ENCODE measurements at places on chromosomes 3 and 15.

DNA sequence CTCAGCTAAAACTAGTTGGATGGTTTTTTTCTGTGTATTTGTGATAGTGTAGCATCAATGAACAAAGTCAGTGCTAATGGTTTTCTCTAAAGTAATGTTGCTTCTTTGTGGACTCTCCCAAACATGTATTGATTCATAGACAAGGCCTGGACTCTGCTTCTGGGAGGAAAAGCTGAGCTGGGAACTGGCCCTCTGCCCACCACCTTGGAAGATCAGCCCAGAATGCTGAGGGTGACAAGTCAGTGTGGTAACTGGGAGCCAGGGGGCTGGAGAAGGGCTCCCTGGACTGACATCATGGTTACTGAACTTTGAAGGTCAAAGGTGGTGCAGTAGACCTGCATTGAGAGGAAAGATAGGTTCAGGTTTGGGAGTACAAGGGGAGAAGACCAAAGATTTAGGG lies 3.0 kb downstream of the ARHGAP31 start:
- DNase-seq: no peak

GRCh38 chr3:44525060-44525459 lies 29.9 kb upstream of the ZKSCAN7 start:
- no peak for DNase-seq

- no peak for DNase-seq
Observed at GRCh38 chr3:36250191-36250590, 130.1 kb upstream of the STAC start.

DNA sequence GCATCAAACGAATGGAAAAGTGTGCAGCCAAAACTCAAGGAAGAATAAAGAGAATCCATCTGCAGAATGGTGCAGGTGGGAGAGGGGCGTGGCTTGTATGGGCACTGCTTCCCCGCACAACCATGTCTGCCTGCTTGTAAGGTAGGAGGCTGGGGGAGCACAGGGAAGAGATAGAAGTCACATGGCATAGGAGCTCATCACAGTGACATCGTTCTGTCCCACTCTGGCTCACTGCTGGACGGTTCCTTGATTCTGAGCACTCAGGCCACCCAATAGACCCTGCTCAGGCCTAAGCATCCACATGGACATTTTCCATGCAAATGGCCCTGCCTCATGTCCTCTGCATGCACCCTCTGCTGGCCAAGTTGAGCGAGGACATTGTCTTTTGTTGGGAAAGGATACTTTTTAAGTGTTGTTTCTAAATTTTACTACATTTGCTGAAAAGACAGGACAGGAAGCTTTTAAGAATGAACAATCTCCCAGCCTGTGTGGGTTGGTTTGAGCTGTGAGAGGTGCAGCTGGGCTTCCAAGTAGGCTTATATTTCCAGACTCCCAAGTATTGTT lies 3.1 kb downstream of the MYLK start:
- no peak for DNase-seq

GRCh38 chr15:28955993-28956421 lies 70.2 kb downstream of the APBA2 start:
- DNase-seq: no peak

DNA sequence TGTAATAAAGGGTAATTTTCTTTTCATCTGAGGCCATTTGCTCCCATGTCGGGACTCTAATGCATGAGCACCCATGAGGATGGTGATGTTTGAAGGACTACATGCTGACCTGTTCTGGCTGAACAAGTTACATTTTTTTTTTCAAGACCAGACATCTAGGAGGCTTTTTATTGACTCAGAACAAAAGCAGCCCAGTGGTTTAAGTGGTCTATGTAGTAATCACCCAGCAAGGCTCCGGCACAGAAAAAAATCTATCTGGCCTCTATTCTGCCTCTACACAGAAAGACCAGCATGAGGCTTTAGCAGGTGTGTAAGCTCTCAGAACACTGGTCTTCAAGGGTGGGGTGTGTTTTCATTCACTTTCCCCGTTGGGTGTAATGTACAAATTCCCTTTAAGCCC lies 95.1 kb upstream of the ZBED2 start:
- DNase-seq: no peak

- no peak for DNase-seq
Observed at GRCh38 chr3:9007213-9007612, 43.9 kb upstream of the RAD18 start.

- DNase-seq: peak; percentile 6
Observed at GRCh38 chr3:196050597-196050996, 31.3 kb downstream of the TFRC start.

GRCh38 chr3:18290157-18290556 lies 135.0 kb downstream of the SATB1 start:
- no peak for DNase-seq

DNA sequence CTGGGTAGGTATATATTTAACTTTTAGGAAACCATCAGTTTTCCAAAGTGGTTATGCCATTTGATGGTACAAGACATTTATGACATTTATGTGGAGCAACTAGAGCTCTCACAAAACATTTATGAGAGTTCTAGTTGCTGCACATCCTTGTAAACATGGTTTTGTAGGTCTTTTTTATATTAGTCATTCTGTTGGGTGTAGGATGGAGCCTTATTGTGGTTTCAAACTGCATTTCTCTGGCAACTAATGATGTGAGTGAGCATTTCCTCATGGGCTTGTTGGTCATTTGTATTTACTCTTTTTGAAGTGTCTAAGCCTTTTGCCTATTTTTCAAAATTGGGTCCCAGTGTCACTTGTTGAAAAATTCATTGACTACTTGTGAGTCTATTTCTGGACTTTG lies 45.7 kb upstream of the MGLL start:
- DNase-seq: no peak

DNA sequence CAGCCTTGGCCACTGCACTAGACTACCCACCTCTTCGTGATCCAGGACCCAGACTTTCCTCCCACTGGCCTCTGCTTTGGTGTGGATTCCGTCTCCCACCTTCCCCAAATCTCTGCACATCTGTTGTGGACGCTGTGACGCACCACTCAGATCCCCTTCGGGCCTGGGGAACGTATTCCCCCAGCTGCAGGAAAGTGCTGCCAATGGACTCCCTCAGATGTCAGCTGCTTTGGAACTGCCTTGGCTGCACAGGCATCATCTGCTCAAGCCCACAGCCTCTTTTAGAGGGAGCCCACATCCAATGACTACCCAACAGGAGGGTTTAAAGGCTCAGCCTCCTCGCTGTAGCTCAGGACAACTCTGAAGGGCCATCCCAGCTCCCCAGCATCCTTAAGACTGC lies 134.2 kb upstream of the RAD18 start:
- no peak for DNase-seq

DNA sequence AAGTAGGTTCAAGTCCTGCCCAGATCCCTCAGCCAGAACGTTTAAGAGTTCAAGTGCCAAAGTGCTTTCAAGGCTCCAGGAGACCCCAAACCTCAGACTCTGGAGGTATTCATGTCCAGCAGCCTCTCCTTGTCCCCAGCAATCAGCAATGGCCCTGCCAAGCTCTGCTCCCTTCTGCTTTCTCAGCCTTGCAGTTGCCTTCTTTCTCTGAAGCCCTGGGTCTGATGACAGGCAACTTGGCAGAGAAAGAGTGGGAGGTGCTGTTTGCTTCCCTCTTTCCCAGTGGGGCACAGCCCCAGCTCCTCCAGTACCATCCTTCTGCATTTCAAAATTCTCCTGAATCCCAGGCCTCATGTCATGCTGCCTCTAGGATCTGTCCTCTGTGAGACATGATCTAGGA lies 40.2 kb downstream of the ATP2B2 start:
- DNase-seq: no peak

GRCh38 chr3:102529452-102529851 lies 94.6 kb downstream of the ZPLD1 start:
- DNase-seq: no peak

DNA sequence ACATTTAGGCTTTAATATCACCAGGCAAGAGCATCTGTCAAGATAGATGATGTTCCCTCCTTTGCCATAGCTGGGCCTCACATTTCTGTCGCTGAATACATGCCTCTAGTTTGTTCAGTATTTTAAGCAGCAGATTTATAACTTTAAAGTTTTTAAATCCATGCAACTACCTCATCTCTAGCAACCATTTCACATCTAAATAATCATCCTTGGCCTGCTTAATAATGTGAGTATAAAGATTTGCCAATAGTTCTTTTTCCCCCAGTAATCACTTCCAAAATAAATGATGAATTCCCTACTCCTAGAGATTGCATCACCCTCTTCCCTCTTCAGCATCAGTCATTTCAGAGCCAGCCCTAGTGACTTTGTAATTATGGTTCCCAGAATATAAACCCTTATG lies 36.2 kb upstream of the FILIP1L start:
- DNase-seq: no peak

- DNase-seq: no peak
Observed at GRCh38 chr3:187327845-187328244, 36.3 kb upstream of the MASP1 start.

GRCh38 chr3:120688121-120688520 lies 6.1 kb upstream of the HGD start:
- DNase-seq: no peak

- no peak for DNase-seq
Observed at GRCh38 chr15:59179717-59180116, 26.9 kb upstream of the LDHAL6B start.

DNA sequence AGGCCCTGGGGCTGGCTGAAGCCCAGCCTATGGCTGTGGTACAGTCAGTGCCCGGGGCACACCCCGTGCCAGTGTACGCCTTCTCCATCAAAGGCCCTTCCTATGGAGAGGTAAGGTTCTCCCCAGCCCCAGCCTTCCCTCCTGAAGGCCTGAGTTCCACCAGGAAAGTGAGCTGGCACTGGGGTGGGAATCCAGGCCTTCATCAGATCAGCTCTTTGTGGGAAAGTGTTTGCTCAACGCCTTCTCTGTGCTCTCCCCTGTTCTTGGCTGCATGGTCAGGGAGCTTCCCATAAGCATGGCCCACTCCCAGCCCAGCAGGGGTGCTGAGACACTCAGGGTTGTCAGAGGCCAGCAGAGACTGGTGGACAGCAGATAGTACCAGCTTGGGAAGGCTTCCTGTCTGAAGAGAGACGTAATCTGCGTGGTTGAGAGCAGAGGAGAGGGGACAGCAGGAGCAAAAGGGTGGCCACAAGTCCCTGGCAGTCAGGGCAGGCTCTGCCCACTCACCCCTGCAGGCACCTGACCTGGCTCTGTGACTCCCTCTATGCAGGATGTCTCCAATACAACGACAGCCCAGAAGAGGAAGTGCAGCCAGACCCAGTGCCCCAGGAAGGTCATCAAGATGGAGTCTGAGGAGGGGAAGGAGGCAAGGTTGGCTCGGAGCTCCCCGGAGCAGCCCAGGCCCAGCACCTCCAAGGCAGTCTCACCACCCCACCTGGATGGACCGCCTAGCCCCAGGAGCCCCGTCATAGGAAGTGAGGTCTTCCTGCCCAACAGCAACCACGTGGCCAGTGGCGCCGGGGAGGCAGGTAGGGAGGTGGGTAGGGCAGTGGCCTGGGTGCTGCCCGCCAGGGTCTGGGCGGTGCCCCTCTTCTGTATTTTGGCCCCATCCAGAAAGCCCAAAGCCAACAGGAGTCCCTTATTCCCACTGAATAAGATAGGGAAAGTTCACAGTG lies 38.4 kb downstream of the PML start:
- no peak for DNase-seq

DNA sequence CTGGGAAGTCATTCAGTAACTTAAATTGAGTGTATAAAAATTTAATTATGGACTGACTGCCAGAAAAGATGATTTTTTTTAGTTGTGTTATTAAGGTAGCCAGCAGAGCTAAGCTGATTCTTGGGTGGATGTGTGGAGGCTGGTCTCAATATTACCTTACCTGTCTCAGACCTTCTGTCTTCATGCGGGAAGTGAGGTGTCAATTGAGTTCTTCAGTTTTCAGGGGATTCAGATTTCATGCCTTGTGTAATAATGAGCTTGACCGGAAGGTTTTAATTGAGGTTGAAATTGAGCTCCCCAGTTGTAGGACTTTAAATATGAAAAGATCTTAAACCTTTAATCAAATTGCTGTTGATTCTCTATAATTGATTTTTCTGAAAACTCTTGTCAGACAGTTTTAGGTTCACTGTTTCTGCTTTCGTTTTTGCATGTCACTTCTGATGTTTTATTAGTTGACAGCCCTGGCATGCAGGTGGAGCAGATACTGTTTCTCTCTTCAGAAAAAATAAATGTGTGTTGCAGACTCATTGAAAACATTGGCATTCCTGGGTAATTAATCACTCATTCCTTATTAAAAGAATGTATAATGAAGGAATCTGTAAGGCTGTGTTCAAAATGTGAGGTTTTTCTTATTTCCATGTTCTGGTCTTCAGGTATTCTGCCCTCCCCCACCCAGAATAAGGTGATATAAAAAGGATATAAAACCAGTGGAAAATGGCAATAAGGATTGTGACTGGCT lies 54.5 kb downstream of the PSMD6 start:
- no peak for DNase-seq

DNA sequence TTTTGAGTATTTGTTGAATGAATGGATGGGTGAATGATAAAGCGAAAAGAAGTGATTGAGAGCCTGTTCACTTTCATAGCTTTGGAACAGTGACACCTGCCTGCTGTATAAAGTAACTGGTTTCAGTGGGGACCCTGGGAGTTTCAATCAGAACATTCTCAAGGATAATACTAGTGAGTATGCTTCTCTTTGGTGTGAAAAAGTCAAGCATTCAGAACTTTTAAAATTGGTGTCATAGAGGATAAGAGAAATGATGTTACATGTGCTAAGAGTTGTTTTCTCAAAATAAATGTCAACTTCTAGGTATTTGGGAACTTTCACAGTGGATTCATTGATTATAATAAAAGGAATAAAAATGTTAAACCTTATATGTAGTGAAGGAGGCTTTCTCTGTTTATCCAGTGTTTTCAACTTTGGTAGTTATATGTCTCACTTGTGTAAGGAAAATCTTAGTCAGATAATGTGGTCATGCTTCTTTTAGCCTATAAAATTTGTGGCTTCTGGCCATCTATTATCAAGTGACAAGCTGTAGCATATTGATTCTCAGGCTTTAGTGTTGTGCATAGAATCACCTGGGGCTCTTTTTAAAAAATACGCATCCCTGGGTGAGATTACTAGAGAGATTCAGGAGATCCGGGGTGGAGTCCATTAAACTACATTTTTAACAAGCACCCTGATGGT lies 11.9 kb downstream of the LRCH3 start:
- DNase-seq: no peak

DNA sequence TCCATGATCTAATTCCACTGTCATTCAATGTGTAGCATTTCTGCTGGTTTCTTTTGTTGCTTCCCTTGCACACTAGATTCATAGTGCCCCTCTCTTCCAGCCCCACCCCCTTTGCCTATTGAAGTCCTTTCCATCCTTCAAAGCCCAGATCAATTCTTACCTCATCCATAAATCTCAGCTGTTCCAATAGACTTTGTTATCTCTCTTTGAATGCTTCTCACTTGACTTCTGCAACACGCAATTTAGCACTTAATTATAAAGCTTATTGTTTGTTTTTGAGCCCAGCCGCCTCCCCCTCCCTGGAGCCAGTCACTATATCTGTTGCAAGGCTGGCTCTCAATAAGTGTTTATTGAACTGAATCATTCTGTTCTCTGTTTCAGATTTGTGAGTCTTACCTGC lies 174.6 kb upstream of the TBL1XR1 start:
- DNase-seq: no peak

Measured in left kidney (tissue), 8 donors.